ENCODE measurements at places on chromosomes 12 and 14.

DNA sequence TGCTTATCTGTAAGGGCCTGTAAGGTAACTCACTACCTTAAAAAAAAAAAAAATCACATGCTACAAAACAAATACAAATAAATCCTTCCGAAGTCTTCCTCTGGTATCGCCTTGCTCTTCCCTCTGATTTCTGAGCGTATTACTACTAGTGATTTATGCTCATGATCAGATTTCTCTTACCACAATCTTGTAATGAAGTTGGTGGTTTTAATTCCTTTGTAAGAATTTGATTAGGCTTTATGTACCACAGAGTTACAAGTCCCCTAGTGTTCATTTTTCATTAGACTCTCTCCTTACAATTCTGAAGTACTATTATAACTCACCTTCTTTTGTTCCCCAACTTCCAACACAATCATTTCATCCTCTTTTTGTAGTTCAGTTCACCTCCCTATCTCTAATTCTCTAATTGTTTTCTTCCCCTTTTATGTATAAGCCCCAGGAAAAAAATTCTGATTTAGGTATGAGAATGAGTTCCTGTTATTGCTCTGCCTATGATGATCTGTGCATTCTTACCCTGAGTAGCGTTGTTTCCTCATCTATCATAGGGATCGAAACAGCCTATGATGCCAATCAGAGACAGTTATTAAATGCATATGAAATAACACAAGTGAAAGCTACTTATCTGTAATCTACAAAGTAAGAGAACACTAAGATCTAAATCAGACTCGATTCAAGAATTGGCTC lies 81.5 kb downstream of the EPS8 start:
- no peak for DNase-seq

DNA sequence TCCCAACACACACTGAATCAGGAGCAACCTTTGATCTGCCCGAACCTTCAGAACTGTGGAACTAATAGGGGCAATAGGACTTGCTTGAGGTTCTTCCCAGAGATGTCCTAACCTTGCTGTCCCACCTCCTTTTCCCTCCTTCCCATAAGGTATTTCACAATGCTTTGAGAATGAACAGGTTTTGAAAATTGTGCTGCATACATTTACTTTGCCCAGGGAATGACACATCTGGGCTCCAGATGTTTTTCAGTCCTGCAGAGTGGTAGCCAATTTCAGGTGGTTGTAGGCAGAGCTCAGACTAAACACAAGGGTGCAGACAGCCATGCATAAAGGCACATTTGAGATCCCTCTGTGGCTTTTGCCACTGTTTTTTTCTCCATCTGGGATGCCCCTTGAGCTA lies 206.7 kb upstream of the PWP1 start:
- DNase-seq = no peak

GRCh38 chr14:96583569-96584041 lies 81.4 kb downstream of the PAPOLA start:
- no peak for DNase-seq

GRCh38 chr14:29601616-29602015 lies 326.0 kb downstream of the PRKD1 start:
- DNase-seq = no peak

GRCh38 chr14:102866982-102867761 lies 55.3 kb upstream of the AMN start:
- DNase-seq = no peak

GRCh38 chr12:72271451-72272090 lies 599 bp upstream of the TRHDE start:
- DNase-seq = peak; percentile 50

- DNase-seq = no peak
Observed at GRCh38 chr12:104377514-104377812, 73.9 kb downstream of the EID3 start.

GRCh38 chr12:119204671-119205285 lies 26.0 kb downstream of the HSPB8 start:
- no peak for DNase-seq

- no peak for DNase-seq
Observed at GRCh38 chr14:24958271-24958670, 91.7 kb downstream of the STXBP6 start.

DNA sequence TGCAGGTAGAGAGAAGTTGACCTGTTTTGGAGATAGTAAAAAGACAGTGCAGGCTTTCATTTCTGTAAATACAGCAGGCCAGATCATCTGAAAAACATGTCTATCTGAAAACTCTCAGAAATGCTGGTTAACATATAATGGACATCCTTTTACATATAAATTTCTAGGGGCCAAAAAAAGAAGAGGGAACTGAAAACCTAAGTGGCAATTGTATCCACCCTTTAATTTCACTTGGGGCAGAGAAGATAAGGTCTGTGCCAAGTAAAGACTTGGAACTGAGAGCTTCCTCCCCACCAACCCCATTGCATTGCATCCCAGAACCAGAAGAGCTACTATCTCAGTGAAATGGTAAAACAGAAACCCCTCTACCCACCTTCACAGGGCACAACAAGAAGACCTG lies 141.0 kb downstream of the SRGAP1 start:
- DNase-seq = no peak

GRCh38 chr14:100680439-100681051 lies 46.1 kb upstream of the DLK1 start:
- no peak for DNase-seq

DNA sequence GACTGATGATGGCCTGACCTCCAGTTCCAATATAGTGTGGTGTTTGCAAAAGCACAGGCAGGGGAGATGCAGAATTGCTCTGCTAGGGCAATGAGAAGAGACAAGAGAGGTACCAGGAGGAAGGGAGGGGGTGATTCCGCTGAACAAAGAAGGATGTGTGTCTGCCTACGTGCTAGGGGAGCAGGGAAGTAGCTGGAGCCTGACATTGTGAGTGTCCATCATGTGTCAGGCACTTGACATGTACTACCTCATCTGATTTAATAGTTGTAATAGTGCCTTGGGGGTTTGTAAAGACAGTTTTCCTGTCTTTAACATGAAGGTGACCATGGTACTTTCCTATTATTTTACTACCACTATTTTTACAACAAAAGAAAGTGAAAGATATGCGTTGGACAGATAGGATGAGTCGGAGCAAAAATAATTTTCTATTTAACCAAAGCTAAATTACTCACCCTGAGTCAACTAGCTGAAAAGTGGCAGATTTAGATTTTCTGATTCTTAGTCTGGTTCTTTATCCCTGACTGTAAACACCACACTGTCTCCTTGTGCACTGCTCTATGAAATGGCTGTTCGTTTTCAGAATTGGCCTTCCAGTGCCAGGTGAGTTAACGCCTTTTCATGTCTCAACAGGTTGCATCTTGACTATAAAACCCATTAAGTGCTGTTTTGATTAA lies 33.7 kb upstream of the TEAD4 start:
- DNase-seq = no peak

GRCh38 chr12:109186993-109187653 lies 70.7 kb downstream of the ACACB start:
- no peak for DNase-seq

DNA sequence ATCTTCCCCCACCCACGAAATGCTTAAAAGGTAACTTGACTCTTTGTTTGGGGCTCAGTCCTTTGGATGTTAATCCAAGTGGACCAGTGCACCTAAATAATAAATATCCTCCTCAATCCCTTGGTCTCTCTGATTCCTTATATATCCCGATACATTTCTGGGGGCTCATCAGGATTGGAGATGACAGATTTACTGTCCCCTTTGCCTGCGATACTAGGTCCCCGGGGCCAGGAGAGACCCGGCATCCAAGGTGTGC lies 26.3 kb downstream of the KLRK1 start:
- no peak for DNase-seq

- no peak for DNase-seq
Observed at GRCh38 chr12:52521568-52522266, 1.5 kb upstream of the KRT5 start.

DNA sequence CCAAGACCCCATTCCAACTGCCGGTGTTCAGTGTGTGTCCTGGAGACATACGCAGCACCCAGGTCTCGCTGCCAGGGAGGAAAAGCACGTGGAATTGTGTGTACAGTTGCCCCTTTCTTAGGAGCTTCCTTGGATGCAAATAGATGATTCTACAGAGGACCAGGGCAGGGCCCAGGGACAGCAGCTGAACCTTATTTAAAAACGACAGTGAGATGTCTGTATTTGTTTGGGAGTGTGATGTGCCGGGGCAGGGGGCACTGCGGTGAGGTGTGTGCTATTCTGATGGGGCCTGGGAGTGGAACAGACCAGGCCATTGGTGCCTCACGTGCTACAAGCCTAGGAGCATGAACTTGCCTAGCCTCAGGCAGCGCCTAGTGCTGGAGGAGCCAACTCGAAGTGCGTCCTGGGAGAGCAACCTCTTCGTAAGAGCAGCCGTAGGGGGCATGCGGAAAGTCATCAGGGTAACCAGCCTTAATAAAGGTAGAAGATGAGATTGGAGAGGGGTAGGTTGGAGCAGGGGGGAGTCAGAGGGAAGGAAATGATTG lies 98.3 kb upstream of the ESRRB start:
- DNase-seq = no peak

DNA sequence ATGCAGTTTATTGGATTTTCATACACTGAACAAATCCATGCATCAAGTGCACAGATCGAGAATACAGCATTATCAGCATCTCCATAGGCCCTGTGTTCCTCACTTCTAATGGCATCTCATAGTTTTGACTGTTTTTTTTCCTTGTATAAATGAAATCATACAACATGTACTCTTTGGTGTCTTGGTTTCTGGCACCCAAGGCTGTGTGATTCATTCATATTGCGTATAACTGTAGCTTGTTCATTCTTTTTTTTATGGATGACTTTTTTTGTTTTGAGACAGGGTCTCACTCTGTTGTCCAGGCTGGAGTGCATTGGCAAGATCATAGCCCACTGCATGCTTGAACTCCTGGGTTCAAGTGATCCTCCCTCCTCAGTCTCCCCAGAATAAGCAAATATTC lies 14.3 kb downstream of the RASSF8 start:
- DNase-seq = no peak

GRCh38 chr12:2396448-2396871 lies 343.7 kb downstream of the CACNA1C start:
- DNase-seq = no peak

DNA sequence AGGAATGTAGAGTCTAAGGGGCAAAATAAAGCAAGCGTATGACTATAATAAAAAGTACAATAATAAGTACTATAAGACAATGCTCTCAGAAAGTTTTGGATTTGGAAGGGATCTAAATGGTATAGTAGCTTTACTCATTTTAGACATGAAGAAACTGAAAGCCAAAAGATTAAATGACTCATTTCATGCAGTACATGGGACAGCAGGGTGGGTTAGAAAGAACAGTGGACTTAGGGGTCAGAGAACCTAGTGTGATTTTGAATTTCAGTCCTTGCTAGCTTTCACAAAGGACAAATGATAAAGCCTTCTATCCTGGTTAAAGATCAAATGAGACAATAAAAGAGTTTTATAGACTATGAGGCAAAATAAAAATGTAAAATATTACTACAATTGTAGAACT lies 6.8 kb upstream of the LEMD3 start:
- DNase-seq = no peak

- no peak for DNase-seq
Observed at GRCh38 chr12:4274396-4275015, 944 bp downstream of the CCND2 start.

GRCh38 chr12:94149781-94150239 lies 1.4 kb downstream of the PLXNC1 start:
- peak; percentile 52 for DNase-seq

GRCh38 chr12:118334241-118334640 lies 38.5 kb downstream of the TAOK3 start:
- no peak for DNase-seq

DNA sequence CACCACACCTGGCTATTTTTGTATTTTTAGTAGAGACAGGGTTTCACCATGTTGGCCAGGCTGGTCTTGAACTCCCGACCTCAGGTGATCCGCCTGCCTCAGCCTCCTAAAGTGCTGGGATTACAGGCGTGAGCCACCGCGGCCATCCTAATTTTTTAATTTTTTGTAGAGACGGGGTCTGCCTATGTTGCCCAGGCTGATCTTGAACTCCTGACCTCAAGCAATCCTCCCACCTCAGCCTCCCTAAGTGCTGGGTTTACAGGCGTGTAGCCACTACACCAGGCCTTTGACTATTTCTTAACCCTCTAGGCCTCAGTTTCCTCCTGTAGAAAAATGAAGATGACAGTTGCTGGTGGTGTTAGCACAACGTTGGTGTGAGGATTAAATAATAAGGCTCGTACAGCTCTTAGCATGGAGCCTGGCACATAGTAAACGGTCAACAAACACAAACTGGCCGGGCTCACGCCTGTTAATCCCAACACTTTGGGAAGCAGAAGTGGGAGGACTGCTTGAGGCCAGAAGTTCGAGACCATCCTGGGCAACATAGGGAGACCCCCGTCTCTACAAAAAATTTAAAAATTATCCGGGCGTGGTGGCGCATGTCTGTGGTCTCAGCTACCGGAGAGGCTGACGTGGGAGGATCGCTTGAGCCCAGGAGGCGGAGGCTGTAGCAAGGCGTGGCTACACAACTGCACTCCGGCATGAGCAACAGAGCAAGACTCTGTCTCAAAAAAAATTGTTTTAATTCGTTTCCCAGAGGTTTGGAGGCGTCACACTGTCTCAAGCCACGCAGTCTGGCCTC lies 979 bp downstream of the DDX54 start:
- no peak for DNase-seq

DNA sequence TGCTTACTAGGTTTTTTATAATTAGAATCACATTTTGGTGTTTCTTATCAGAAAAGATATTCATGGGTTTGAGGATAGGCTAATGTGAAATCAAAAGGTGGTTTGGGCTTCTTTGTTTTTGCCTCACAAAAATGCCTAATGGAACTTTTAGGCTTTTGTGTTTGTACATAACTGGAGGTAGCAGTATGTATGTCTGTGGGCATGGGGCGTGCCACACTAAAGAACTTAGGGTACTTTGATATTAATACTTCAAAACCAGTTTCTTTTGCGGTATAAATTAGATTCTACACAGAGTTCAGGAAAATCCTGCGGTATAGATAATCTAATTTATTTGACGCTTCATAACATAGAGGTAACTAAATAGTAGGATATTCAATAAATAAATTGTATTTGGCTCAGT lies 1.9 kb downstream of the ETV6 start:
- no peak for DNase-seq

DNA sequence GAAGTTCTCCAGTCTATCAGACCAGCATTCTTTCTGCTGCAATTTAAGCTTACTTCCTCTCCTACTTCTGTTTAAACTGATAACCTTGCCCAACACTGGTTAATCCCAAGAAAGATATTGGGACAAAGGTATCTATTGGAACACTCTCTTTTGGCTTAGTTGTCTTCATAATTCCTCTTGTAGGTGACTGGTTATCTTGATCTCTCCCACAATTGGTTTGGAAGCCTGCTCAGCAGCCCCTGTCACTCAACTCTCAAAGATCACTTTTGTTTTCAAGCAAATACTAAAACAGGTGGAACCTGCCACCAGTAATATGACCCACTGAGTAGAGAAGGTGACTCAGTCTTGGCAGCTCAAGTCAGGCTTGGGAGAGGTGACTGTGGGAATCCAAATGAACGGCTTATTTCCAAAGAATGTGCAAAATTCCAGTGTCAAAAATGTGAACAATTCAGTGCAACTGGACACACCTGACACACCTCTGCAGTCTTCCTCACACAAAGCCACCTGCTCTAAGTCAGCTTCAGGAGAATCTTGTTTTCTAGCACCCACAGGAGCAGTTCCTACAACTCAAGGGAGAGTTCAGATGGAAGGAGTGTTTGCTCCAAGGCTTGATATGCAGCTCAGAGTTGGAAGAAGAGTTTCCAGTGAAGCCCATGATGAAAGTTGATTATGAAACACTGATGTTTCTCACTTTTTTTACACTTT lies 83.2 kb upstream of the SLC38A2 start:
- no peak for DNase-seq
